Activated CD4-positive, alpha-beta T cell treated with anti-CD3 and anti-CD28 coated beads for 36 hours (primary cell): ENCODE measurements at places on chromosomes 7 and 10.

DNA sequence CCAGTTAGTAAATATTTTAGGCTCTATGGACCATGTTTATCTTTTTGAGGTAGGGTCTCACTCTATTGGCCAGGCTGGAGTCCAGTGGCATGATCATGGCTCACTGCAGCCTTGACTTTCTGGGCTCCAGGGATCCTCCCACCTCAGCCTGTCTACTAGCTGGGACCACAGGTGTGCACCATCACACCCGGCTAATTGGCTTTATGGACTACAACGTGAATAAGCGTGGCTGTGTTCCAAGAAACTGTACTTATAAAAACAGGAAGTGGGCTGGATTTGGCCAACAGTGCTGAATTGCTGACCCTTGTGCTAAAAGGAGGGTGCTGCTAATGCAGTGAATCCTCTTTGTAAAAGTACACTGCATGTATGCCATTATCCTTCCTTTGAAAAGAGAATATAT, 111.7 kb upstream of the CDK13 start:
- no peak for DNase-seq

- DNase-seq: no peak
Observed at GRCh38 chr7:5553298-5553877, 129.8 kb upstream of the TNRC18 start.

- DNase-seq: no peak
Observed at GRCh38 chr10:36577126-36577525, 548.3 kb upstream of the ANKRD30A start.

- DNase-seq: no peak
Observed at GRCh38 chr10:121788115-121788514, 139.7 kb downstream of the ATE1 start.

DNA sequence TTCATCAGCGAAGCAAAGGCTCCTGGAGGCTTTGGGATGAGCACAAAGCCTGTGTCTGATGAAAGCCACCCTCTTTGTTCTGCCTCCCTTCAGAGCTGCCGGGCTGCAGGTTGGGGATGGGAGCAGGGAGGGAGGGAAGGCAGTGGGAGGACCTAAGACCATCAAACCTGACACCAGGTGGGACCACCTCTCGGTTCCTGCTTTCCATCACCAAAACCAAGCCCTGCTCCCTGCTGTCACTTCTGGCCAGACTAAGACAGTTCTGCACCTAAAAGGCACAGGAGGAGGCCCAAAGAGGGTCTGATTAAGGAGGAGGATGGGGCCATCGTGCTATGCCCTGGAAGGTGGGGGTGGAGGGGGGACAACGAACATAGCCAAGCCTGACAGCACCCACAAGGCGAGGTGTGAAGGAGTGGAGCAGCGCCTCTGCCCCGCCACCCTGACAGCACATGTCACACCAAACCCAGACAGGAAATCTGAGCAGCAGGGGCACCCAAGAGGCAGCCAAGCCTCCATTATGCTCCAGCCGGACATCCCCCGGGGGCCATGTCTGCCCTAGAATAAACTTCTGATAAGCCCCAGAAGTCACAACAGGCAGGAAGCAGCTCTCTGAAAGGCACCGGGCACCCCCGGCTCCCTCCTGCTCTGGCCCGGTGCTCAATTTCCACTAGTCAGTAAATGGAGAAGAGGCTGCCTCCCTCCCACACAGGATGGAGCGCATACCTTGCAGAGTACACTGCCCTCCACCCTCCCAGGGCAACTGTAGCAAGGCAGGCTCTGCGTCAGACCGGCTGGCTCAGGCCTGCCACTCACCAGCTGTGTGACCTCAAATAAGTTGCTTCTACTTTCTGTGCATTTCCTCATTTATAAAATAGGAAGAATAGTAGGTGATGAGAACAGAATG, 48.9 kb downstream of the DLG5 start:
- DNase-seq: peak; percentile 36

DNA sequence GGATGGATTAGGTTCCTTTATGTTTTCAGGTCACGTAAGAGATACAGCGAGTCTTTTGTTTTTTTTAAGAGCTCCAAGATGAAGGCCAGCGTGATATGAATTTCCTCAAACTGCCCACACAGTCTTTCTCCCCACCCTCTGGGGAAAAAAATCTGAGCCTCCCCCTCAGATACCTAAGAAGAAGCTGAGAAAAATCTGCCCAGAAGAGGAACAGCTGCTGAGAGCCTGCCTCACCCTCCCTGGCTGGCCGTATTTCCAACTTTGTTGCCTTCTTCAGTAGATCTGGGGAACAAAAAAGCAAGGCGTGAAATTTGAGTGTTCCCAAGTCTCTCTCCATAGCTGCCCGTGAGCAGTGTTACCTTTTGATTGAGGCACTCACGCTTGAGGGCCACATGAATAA, 208.1 kb downstream of the KIAA1217 start:
- DNase-seq: no peak

DNA sequence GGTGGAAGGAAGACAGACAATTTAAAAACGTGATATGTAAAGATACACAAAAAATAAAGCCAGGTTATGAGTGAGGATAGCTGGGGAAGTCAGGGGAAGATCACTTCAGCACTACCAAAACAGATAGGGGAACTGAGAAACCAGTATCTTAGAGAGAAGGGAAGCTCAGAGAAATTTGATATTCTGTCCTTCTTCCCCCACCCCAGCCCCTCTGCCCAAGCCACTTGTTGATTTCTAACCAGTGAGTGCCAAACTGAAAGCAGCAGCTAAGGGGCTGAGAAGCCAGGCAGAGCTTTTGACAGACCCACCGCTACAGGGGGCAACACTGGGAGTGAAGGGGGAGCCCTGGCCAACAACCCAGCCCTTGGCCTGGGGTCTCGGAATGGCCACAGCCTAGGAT, 9.1 kb upstream of the SLC29A3 start:
- no peak for DNase-seq

DNA sequence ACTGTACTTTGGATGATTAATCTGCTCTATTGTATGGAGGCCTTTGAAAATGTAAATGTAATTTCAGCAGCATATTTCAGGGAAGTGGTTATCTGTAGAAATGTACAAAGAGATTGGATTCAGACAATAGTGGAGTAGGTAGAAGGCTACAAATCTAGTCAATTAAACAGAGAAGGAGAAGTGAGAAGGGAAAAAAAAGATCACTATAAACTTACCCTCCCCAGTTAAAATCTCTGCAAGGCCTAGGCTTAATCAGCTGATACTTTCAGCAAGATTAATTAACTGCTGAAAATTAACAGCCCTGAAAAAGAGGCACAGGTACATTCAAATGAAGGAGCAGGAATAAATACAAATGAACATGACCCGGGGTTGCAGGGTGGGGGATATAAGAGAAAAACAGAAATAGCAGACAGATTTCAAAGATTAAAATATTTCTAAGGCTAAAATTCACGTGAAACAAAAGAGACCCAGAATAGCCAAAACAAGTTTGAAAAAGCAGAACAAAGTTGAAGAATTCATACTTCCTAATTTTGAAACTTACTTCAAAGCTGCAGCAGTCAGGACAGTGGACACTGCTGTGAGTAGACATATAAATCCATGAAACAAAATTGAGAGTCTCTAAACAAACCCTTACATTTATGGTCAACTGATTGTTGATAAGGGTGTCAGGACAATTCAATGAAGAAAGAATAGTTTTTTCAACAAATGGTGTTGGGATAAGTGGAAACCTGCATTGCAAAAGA, 96.0 kb downstream of the NRCAM start:
- no peak for DNase-seq

DNA sequence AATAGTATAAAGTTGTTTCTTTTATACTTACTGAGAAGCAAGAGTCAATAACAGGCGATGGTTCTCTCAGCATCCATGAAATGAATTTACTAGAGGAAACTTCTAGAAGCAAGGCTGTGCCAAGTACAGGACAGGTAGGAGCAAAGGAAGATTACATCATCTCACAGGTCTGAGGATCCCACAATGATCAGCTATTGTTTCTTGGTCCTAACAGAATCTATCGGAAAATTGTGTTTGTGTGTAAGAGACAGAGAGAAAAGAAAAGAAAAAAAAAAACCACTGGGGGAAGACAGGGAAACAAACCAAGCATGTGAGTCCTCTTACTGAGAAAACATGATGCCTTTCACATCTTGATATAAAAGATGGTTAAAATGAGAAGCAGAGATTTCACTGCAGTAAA, 535.0 kb upstream of the NRP1 start:
- DNase-seq: no peak
